Lower lobe of right lung (tissue), 2 donors: ENCODE measurements at places on chromosomes 7 and 10.
A peak's percentile ranks its signal among the peaks of the same experiment; 100 is the strongest.

DNA sequence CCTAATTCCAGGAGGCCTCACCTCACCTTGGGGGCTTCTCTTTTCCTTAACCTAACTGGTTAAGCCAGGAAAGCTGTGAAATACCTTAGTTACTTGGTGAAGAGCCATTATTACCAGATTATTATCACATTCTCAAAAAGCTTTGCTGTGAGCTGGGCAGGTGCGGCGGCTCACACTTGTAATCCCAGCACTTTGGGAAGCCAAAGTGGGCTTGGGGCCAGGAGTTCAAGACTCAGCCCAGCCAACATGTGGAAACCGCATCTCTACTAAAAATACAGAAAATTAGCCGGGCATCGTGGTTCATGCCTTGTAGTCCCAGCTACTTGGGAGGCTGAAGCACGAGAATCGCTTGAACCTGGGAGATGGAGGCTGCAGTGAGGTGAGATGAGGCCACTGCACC, 102.4 kb upstream of the KLF6 start:
- no peaks in the 10 kb centered on the region for H3K36me3 ChIP-seq
- no peaks in the 10 kb centered on the region for H3K27me3 ChIP-seq
- H3K27ac ChIP-seq = peak overlapping the region; percentile 60
- H3K4me1 ChIP-seq = peaks cover 24% of the 10 kb centered on the region
- no peak overlapping the region for H3K4me3 ChIP-seq
- no peak for DNase-seq

DNA sequence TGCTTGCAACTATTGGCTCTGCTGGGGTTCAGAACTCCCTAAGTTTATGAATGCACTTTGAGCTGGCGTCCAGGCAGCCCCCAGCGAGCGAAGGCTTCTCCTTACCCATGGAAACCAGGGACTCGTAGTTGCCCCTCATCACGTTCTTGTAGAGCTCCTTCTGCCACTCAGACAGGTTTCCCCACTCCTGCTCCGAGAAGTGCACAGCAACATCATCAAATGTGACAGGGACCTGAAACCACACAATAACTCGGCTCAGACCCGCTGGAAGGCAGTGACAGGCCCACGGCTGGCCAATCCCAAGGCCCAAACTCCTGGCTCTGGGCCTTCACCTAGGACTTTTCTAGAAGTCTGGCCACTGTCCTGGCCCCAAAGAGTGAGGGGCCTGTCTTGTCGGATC, 6.9 kb downstream of the ZNF777 start:
- H3K27ac ChIP-seq = no peak overlapping the region
- DNase-seq = no peak
- H3K27me3 ChIP-seq = no peaks in the 10 kb centered on the region
- H3K4me3 ChIP-seq = no peak overlapping the region
- H3K36me3 ChIP-seq = peaks cover 71% of the 10 kb centered on the region

DNA sequence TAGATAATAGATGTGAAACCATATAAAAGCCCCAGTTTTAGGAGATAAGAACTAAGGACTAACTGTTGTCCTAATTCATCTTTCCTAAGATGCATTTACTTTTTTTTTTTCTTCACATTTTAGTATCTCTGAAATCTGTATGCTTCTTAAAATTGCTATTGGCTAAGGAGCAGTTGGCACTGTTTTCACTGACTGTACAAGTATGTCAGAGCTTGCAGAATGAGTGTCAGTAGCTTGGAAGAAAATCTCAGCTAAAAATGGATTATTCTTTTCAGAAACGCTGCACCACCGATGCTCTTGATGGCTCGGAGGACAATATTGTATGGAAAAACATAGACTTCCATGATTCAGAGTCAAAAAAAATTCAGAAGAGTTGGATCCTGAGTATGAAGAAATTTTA, 91.1 kb upstream of the DNAJB12 start:
- H3K27me3 ChIP-seq = no peaks in the 10 kb centered on the region
- no peak overlapping the region for H3K27ac ChIP-seq
- no peak for DNase-seq
- no peaks in the 10 kb centered on the region for H3K36me3 ChIP-seq

DNA sequence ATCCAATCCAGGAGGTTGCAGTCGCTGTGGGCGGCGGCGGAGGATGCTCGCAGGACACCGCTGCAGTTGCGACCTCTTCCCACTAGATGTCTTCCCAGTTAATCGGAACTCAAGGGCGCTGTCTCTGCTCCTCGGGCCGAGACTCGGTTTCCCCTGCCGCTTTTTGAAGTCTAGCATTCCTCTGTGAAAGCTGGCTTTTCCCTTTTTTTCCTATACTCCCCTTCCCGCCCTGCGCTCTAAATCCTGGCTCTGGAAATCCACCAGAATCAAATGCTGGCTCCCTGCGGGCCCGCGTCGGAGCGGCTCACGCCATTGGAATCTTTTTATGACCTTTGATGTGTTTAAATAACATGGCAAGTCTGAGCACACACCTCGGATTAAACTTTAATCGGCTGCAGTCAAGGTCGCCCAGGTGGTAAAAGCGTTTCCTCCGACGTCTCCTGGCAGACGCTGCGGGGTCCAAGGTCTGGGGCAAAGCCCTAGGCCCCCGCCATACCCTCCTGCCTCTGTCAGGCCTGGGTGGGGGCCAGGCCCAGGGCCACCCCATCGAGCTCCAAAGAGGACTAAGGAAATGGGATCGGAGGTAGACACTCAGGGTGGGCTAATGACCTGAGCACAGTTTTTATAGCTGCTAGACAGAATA, 10.7 kb upstream of the HOXA13 start:
- H3K36me3 ChIP-seq = no peaks in the 10 kb centered on the region
- H3K27me3 ChIP-seq = peaks cover 98% of the 10 kb centered on the region
- H3K27ac ChIP-seq = no peak overlapping the region
- H3K4me3 ChIP-seq = peak overlapping the region; percentile 20
- H3K4me1 ChIP-seq = peaks cover 24% of the 10 kb centered on the region

- no peaks in the 10 kb centered on the region for H3K36me3 ChIP-seq
- DNase-seq = no peak
- no peaks in the 10 kb centered on the region for H3K4me1 ChIP-seq
- H3K27me3 ChIP-seq = no peaks in the 10 kb centered on the region
Measured at GRCh38 chr7:113796557-113796956, 122.3 kb downstream of the PPP1R3A start.

DNA sequence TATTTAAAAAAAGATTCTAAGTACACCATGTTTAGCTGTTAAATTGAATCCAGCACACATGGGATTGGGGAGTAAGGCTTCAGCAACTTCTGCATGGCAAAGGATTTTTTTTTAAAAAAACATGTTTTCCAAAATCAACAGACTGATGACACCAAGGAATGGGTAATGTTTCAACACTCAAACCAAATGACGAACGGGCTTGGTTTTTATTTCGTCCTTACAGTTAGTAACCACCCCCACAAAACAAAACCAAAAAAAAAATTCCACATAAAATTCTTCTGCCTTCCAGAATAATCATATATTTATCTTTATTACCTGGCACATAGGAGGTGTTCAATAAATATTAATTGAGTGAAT, 45.7 kb downstream of the ICA1 start:
- H3K4me3 ChIP-seq = no peak overlapping the region
- H3K4me1 ChIP-seq = no peaks in the 10 kb centered on the region
- no peak for DNase-seq
- H3K36me3 ChIP-seq = peaks cover 17% of the 10 kb centered on the region
- H3K27me3 ChIP-seq = no peaks in the 10 kb centered on the region
- H3K27ac ChIP-seq = no peak overlapping the region

DNA sequence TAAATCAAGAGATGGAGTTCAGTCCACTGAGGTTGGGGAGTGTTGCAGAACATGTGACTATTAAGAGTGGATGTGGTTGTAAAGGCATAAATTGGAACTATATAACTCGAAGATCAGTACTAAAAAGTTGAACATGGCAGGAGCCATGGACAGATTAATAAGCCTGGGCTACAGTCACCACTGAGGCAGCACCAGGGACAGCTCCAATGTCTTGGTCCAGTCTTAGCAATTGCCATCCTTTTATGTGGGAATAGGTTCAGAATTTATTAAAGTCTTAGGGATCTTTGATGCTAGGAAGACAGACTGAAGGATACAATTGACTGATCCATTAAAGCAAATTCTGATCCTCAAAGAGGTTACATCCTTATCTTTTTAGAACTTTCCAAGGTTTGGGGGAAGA, 156.6 kb downstream of the ADRA2A start:
- H3K4me3 ChIP-seq = no peak overlapping the region
- H3K27me3 ChIP-seq = no peaks in the 10 kb centered on the region
- no peaks in the 10 kb centered on the region for H3K36me3 ChIP-seq
- H3K27ac ChIP-seq = no peak overlapping the region

- no peak overlapping the region for H3K4me3 ChIP-seq
- no peaks in the 10 kb centered on the region for H3K4me1 ChIP-seq
- no peaks in the 10 kb centered on the region for H3K27me3 ChIP-seq
Measured at GRCh38 chr7:51019191-51019844, 236.6 kb upstream of the GRB10 start.

- peak overlapping the region; percentile 25 for H3K4me3 ChIP-seq
- no peak for DNase-seq
- H3K4me1 ChIP-seq = peaks cover 56% of the 10 kb centered on the region
Measured at GRCh38 chr10:62636825-62637248, 167.7 kb upstream of the ADO start.

- peaks cover 58% of the 10 kb centered on the region for H3K4me1 ChIP-seq
- DNase-seq = no peak
- H3K4me3 ChIP-seq = no peak overlapping the region
- peaks cover 26% of the 10 kb centered on the region for H3K36me3 ChIP-seq
- no peaks in the 10 kb centered on the region for H3K27me3 ChIP-seq
Measured at GRCh38 chr7:75950111-75950681, 35.2 kb downstream of the POR start.

DNA sequence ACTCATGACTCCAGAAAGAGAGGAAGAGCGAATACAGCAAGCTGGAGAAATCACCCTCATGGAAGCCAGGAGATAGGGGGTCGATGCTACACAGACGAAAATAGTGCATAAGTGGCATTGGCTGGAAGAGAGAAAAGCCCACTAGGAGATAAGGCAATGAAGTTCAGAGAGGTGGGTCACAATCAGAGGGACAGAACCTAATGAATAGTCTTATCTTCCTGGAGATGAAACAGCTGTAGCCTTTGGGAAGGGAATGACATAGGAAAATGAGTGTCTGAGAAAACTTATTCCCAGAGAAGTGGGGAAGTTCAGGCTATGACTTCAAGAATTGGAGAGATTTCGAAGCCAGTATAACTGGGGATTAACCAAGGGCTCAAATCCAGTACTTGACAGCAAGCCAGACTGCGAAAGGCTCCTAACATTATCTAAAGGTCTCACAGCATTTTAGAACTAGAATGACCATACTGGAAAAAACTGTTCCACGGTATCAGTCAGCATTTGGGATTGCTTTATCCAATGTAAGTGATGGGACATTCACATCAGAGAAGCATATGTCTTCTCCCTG, 211.1 kb downstream of the ZNF365 start:
- H3K4me1 ChIP-seq = peaks cover 10% of the 10 kb centered on the region
- no peaks in the 10 kb centered on the region for H3K27me3 ChIP-seq
- no peak for DNase-seq
- no peaks in the 10 kb centered on the region for H3K36me3 ChIP-seq

DNA sequence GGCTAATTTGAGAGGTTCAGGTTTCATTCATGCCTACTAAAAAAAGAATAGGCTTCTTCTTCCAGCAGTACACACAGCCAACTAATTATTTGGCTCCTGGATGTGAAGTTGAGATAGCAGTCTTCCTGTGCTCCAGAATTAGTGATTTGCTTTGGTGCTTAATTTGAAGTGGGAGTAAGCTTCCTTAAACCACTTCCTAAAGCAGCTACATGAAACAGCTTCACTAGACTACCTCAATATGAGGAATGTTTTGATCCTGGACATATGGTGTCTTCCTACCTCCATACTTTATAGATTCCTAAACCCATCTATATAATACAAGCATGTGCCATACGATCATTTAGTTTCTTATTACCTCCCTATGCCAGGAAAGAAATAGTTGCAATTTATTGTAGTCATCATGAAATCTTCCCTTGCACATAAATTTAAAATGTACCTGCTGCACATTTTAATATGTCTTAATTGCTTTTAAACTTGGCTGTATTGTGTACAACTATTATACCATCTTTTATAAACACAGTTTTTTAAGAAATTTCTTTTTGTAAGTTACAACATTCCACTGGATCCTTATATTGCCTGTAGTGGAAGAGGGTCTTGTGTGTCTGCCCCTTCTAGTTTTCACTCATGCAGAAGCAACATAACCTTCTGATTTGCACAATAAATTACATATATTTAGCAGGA, 8.6 kb downstream of the VIM start:
- H3K27me3 ChIP-seq = no peaks in the 10 kb centered on the region
- peaks cover 56% of the 10 kb centered on the region for H3K4me1 ChIP-seq
- no peak overlapping the region for H3K27ac ChIP-seq
- H3K36me3 ChIP-seq = peaks cover 67% of the 10 kb centered on the region
- DNase-seq = no peak

GRCh38 chr7:141511676-141512396, 39.4 kb upstream of the AGK start:
- H3K4me3 ChIP-seq = peak overlapping the region; percentile 36
- H3K27me3 ChIP-seq = peaks cover 23% of the 10 kb centered on the region

DNA sequence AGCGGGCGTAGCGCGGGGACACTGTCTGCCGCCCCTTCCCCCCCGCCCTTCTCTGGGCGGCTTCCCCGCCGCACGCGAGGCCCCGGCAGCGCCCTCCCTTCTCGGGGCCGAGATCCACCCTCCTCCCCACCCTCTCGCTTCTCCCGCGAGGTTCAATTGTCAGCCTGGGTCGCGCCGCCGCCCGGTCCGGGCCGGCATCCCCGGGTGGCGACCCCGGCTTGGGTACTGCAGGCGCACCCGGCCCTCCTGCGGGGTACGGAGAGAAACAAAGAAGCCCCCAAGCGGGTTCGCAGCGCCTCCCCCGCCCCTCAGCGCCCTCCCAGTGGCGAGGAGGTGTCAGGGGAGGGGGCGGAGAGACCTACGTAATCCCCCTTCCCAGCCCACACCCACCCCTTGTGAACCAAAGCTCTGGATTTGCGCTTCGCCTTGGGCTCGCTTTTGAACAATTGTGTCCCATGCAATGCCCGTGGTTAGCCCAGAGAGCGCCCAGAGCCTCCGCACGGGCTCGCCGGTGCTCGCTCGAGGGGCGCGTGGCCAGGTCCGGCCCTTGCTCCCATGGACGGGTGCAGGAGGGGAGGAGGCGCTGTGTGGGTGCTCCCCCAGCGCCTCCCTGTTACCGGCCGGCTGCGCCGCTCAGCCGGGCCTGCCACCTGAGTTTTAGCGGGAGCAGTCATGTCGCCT, 634 bp downstream of the HECW1 start:
- peaks cover 70% of the 10 kb centered on the region for H3K27me3 ChIP-seq
- H3K4me3 ChIP-seq = peak overlapping the region; percentile 44
- H3K27ac ChIP-seq = no peak overlapping the region
- H3K36me3 ChIP-seq = no peaks in the 10 kb centered on the region
- no peak for DNase-seq

- DNase-seq = no peak
- no peaks in the 10 kb centered on the region for H3K36me3 ChIP-seq
- H3K27me3 ChIP-seq = no peaks in the 10 kb centered on the region
- H3K4me1 ChIP-seq = no peaks in the 10 kb centered on the region
- no peak overlapping the region for H3K27ac ChIP-seq
Measured at GRCh38 chr10:112131346-112131745, 52.2 kb downstream of the GPAM start.

GRCh38 chr7:30933124-30933974, 21.7 kb downstream of the AQP1 start:
- H3K36me3 ChIP-seq = no peaks in the 10 kb centered on the region
- DNase-seq = peak; percentile 39
- peaks cover 9% of the 10 kb centered on the region for H3K4me1 ChIP-seq
- H3K4me3 ChIP-seq = no peak overlapping the region
- no peaks in the 10 kb centered on the region for H3K27me3 ChIP-seq

- no peak for DNase-seq
- no peak overlapping the region for H3K4me3 ChIP-seq
- H3K4me1 ChIP-seq = no peaks in the 10 kb centered on the region
- H3K27ac ChIP-seq = no peak overlapping the region
- H3K36me3 ChIP-seq = no peaks in the 10 kb centered on the region
- H3K27me3 ChIP-seq = no peaks in the 10 kb centered on the region
Measured at GRCh38 chr10:6871128-6871527, 291.1 kb upstream of the PRKCQ start.
